Stimulated activated naive CD4-positive, alpha-beta T cell (primary cell): ENCODE measurements at places on chromosomes 16 and 17.

DNA sequence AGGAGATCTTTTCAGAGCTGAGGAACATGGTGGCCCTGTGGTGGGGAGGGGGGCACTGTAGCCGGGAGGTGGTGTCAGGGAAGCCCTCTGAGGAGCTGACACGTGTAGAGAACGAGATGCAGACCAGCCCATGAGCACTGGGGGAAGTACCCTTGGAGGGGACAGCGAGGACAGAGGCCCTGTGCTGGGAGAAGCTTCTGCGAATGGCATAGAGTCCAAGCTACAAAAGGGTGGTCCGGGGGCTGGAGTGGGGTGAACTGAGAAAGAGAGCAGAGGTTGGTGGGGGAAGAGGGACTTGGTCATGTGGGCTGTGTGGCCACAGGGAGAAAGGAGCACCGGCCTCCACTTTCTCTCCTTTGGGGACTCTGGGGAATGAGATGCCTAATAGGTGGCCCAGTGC, 270.8 kb downstream of the CBLN1 start:
- no peak for DNase-seq

- DNase-seq, result no peak
Measured at GRCh38 chr17:74680213-74680612, 32.5 kb downstream of the CD300LF start.

- peak; percentile 46 for DNase-seq
Measured at GRCh38 chr17:78127239-78127887, 1.2 kb downstream of the TMC6 start.

DNA sequence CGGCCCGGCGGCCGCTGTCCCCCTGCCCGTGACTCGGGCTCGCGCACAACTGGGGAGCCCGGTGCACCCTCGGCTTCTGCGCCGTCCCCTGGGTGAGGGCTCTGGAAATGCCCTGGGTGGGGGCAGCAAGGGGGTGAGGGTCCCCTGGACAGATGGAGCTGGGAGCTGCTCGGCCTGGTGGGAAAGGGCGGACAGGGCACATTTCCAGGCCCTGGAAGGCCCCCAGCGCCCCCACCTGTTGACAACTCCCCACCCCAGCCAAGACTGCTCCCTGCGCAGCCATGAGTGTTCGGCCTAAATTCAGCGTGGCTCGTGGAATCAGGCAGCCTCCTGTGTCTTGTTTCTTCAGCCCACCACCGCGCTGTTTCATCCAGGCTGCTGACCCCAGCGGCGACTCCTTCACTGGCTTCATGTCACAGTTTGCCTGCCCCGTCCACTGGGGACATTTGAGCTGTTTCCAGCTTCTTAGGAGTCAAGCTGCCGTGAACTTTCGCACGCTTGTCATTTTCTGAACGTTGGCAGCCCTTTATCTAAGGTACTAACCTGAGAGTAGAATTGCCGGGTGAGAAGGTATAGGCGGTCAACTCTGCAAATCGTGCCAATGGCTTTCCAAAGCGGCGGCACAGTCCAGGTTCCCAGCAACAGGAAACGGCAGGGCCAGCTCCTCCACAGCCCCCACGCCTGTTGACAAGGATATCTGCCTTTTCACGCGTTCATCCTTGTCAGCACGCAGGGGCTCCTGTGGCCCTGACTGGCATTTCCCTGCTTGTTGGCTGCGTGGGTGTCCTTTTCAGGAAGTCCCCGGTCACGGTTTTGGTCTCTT, 895 bp downstream of the UTS2R start:
- no peak for DNase-seq

DNA sequence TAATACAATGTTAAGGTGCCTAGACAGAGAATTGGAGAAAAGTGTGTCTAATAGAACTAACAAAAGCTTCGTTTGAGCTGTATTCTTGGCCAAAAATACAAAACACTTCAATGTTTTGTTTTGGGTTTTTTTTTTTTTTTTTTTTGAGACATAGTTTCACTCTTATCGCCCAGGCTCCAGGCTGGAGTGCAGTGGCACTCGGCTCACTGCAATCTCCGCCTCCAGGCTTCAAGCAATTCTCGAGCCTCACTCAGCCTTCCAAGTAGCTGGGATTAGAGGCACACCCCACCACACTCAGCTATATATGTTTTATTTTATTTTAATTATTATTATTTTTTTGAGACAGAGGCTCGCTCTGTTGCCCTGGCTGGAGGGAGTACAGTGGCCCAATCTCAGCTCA, 38.3 kb upstream of the CARMIL2 start:
- DNase-seq, result no peak

- no peak for DNase-seq
Measured at GRCh38 chr16:82671741-82672140, 45.0 kb downstream of the CDH13 start.

DNA sequence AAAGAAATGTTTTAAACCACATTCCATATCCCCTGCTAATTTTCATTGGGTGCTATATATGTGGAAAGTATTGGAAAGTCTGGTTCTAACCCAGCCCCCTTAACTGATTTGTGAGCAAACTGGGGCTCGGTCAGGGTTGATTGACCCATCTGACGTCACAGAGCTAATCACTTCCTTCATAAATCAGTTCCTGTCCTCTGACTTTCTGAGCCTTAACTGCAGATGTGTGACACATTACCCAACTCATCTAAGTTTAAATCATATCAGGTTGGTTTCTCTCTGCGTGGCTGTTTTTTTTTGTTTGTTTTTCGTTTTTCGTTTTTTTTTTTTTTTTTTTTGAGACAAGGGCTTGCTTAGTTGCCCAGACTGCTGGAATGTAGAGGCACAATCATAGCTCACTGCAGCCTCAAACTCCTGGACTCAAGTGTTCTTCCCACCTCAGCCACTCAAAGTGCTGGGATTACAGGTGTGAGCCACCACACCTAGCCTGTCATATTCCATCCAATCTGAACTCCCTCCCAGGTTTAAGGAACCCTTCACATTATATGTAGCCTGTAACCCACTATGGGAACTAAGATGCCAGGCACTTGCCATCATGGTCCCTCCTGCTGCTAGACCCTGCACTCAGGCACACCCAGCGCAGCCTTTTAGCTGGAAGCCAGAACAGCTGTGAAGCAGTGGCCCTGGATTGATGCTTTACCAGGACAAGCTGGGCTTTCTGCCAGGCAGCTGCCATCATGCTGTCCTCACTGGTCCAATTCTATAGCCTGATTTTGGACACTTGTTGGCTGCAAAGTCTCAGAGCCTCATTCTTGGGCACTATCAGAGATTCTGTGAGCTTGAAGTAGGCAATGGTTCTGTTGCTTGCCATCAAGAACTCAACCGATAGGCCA, 6.9 kb upstream of the BPTF start:
- no peak for DNase-seq

DNA sequence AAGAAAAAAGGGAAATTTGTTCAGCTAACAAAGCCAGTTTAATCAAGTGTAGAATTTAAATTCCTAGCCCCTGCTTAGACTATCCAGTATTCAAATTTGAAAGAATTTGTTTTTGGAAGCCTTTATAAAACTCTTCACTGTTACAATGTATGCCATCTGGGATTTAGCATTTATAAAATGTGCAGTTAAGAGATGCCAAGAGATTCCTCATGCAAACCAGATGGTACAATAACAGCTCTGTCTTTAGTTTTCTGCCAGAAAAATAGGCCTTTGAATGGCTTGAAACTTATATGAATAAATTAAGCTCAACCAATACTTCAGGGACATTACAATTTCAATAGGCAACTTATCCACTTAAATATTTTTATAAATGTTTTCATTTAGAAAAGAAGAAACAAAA, 6.8 kb upstream of the ANKS4B start:
- DNase-seq, result no peak

- no peak for DNase-seq
Measured at GRCh38 chr17:66786107-66786506, 48.8 kb upstream of the CACNG5 start.

DNA sequence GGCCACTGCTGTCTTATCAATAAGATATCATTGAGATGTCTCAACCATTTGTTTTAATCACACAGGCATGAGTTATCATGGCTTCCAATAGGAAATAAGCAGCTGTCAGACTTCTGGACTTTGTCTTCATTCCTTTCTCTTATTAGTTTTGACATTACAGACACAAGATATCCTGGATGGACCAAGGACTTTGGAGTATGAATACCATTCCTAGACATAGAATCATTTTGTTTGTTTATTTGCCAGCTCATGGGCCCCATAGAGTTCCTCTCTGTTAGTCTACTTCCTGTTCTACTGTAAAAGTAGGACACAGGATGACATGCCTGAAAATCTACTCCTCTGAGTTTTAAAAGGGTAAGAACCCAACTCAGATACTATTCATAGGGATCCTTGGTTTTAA, 77.7 kb upstream of the KCNJ16 start:
- DNase-seq, result no peak

- no peak for DNase-seq
Measured at GRCh38 chr16:46632778-46633733, 11.9 kb upstream of the SHCBP1 start.

GRCh38 chr17:52170963-52171572, 12.6 kb upstream of the CA10 start:
- DNase-seq, result no peak

DNA sequence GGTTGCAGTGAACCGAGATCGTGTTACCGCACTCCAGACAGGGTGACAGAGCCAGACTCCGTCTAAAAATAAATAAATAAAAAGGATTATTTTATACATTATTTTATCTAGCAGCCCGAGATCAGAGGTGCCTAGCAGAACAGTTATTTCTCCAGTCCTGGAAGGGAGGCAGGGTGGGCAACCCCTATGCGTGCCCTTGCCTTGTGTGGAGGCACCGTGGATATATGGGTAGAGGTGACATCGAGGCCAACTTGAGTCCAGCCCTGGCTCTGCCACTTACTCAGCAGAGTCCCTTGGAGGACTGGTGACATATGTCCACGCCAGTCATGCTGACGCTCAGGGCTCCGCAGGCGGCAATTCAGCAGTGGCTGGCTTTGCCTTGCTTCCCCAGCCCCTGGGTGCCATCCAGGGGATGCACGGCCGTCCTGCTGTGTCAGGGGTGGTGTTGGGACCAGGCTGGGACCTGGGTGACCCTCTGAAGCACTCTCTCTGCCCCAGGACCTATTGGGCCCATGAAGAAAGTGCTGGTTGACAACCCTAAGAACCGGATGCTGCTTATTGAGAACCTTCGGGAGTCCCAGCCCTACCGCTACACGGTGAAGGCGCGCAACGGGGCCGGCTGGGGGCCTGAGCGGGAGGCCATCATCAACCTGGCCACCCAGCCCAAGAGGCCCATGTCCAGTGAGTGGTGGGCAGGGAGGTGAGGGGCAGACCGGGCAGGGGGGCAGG, 13.2 kb downstream of the GALK1 start:
- no peak for DNase-seq

- no peak for DNase-seq
Measured at GRCh38 chr17:38900978-38901656, 24.3 kb upstream of the LASP1NB start.

GRCh38 chr16:79716645-79717332, 116.3 kb upstream of the MAF start:
- no peak for DNase-seq

DNA sequence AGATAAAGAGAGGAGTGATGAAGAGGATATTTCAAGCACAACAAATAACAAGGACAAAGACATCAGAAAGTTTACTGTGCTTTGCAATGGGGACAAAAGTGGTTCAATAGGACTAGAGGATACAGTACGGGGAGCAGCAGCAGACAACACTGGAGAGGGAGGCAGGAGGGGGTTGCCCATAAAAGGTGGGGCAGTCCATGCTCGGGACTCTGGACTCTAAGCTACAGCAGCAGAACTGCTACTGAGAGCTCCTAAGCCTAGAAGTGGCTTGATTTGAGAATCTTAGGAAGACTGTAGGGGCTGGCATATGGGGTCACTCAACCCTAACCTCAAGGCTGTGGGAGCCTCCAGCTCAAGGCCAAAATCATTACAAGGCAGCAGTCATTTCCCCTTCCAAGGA, 62.2 kb downstream of the C17orf67 start:
- no peak for DNase-seq

- DNase-seq, result no peak
Measured at GRCh38 chr17:80584176-80584905, 39.7 kb downstream of the RPTOR start.

GRCh38 chr16:49366669-49367068, 6.9 kb upstream of the C16orf78 start:
- DNase-seq, result no peak

DNA sequence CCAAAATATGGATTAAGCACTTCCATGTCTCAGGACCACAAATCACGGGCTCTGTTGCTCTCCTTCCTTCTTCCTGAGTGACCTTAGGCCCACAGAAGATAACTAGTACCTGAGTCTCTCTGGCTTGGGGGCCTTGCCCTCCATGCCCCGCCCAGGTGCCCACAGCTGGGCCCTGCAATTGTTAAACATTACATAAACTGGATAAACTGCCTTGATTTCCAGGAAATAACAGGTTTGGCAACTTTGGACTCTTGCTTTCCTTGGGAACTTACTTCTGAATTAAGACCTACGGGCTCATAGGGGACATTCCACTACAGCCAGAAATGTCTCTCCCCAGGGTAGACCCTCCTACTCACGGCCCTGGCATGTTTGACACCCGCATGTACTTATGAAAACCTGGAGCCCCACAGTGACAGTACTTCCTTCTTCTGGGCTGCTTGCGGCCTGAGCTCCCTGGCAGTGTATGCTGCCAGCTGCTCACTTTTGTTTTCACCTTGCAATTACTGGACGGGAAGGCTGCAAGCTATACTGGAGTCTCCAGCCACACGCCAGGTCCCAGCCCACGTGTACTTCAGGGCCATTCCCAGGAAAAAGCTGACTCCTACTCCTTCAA, 2.3 kb upstream of the UBALD2 start:
- no peak for DNase-seq

GRCh38 chr16:55898592-55898991, 23.4 kb upstream of the CES5A start:
- DNase-seq, result no peak

DNA sequence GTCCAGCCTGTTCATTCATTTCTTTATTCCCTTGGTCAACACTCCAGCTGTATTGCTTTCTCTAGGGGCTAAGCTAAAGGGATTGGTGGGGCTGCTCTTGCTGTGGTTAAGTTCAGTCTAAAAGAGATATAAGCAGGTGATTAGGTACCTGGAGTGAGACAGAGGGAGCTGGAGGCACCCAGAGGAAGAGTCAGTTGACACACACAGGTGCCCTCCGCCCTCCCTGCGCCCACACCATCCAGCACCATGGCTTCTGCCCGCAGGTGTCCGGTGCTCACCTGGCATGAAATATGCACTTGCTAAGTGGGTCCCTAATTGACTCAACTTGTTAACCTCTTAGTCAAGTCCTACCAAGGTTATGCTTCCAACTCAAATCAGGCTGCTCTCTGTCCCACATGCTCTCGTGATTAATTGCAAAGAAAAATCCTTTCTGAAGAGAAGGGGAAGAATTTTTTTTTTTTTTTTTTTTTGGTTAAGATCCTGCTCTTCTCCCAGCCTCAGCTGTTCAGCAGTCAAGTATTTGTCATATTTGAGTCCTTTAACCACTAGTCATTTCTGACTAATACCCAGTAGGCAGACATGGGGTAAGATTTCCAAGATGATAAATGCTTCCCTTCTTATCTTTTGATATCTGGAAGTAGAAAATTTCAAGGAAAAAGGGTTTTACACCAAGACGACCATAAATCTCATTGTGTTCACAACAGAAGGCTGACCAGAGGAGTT, 199.8 kb upstream of the WSCD1 start:
- no peak for DNase-seq

GRCh38 chr17:17681744-17682292, 560 bp downstream of the RAI1 start:
- peak; percentile 56 for DNase-seq

- DNase-seq, result no peak
Measured at GRCh38 chr16:48533931-48534330, 76.0 kb downstream of the N4BP1 start.

GRCh38 chr17:58321571-58322525, 6.7 kb downstream of the TSPOAP1 start:
- DNase-seq, result no peak
